ENCODE measurements at places on chromosomes 13 and 19.

GRCh38 chr19:29543381-29543780, 17.6 kb downstream of the VSTM2B start:
- DNase-seq: no peak

- DNase-seq: no peak
Measured at GRCh38 chr13:109151696-109152095, 522.3 kb downstream of the MYO16 start.

DNA sequence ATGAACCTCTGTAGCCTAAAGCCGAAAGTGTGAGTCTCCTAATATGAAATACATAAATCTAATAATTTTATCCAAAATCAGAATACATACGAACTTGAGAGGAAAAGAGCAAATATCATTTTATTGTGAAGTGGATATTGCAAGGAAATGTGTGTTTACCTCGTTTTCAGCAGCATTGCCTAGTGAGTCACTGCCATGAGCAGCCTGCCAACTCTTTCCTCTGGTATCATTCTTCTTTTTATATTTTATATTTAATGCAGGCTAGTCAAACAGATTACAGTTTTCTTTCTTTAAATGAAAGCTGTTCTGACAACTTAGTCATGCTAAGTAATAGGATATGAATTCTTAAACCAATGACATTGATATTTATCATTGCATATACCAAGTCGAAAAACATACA, 44.2 kb downstream of the EDNRB start:
- no peak for DNase-seq

DNA sequence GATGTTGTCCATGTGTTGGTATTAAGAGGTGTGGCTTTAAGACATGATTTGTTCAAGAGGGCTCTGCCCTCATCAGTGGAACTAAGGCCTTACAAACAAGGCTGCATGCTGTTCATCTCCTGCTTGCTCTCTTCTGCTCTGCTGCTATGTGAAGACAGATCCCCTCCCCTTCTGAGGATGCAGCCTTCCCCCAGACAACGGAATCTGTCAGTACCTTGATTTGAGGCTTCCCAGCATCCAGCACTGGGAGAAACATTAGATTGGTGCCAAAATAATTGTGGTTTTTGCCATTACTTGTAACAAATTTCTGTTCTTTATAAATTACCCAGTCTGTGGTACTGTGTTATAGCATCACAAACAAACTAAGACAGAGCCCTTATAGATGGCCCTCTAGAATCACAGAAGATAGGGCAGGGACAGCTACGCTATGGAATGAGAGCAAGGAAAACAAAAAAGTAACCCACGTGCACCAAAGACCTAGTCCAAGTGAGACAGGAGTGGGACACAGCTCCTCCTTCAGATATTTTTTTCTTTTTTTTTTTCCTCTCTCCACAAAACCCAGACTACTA, 151.5 kb upstream of the RXFP2 start:
- DNase-seq: no peak

- DNase-seq: no peak
Measured at GRCh38 chr13:101397742-101398141, 18.6 kb downstream of the NALCN start.

DNA sequence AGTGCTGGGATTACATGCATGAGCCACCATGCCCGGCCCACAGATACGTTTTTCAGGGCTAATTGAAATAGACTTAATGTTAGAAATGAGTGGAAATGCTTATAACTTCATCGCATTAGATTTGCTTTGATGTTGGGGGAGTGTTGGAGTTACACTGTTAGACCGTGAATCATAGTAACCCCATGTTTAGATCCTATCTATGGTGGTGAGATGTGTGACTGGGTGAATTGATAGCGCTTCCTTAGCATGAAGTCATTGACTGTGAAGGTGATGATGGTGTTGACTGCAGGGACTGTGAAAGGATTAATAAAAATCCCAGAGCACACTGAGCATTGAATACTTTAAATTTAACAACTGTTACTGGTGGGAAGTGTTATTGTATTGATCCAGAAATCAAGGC, 1.7 kb downstream of the ZNF264 start:
- DNase-seq: no peak

GRCh38 chr19:8681345-8682029, 17.1 kb downstream of the ACTL9 start:
- DNase-seq: no peak

DNA sequence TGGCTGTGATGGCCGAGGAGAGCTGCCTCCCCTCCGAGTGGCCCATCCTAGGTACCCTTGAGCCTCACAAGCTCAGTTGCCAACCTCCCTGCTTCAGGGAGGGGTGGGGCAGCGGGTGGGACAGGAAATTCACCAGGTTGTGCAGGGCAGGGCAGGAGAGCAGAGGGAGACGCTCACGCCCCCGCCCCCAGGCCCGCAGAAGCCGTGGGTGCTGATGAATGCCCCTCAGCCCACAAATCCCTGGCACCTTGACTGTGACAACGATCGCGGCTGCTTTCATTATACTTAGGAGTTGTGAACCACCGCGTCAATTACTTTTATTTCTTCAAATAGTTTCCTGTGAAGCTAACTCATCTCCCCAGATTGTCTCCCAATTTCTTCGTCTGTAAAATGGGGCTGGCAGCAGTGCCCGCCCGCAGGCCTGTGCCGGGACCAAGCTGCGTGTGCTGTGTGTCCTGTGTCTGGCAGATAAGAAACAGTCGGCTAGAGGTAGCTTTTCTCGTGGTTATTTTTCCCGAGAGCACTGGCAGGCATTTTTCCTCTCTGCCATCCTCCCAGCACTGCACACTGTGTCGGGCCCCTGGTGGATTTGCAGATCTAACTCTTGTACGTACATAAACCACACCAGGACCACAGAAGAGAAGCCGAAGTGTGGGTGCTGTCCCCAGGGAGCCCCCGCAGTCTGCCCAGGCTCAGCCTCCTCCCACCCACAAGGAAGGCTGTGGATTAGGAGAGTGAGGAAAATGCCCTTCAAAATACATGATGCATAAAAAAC, 7.9 kb upstream of the RASA3 start:
- DNase-seq: peak; percentile 39

DNA sequence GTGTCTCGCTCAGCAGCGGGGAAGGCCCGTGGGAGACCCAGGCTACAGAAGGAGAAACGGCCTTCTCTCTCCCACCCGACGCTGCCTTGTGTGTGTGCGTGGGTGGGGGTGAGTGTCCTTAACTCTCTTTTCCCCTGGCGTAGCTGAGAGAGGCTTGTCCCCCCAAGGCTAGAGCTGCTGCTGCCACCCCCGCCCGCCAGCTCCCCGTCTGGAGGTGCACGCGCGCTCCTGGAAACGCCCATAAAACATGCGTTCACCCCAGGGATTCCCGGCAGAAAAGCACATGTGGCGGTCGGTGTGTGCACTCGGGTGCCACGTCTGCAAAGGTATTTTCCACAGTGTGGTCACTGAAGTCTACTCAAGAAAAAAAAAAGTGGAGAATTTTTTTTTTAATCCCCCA, 36.1 kb downstream of the GADD45B start:
- DNase-seq: no peak

DNA sequence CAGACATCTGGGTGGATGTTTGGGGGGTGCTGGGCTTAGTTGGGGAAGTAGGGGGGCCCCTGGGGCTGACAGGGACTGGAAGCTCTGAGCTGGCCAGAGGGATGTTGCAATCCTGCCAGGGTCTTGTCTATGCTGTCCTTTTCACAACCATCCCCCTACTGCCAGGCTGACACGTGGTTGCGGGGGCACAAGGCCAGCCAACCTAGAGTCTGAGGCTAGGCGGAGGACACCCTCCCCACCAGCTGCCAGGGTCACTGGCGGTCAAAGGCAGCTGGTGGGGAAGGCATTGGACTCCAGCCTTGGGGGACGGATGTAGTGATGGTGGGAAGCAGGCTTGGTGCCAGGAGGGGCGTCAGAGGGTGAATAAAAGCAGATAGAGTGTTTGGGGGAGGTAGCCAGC, 1.6 kb upstream of the APOC1 start:
- no peak for DNase-seq

DNA sequence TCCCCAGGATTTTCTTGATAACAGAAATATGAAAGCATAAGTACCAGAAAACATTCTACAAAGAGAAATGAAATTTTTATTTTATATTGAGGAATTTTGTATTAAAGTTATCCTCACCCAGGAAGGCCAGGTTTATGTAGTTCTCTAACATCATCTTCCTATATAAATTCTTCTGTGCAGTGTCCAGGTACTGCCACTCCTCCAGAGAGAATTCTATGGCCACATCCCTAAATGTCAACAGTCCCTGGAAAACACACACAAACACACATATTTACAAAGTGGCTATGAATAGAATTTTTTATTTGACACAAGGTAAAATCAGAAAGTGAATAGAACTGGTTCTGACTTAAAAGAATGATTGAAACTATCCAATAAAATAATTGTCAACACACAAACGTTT, 110.5 kb upstream of the ZNF91 start:
- DNase-seq: no peak

DNA sequence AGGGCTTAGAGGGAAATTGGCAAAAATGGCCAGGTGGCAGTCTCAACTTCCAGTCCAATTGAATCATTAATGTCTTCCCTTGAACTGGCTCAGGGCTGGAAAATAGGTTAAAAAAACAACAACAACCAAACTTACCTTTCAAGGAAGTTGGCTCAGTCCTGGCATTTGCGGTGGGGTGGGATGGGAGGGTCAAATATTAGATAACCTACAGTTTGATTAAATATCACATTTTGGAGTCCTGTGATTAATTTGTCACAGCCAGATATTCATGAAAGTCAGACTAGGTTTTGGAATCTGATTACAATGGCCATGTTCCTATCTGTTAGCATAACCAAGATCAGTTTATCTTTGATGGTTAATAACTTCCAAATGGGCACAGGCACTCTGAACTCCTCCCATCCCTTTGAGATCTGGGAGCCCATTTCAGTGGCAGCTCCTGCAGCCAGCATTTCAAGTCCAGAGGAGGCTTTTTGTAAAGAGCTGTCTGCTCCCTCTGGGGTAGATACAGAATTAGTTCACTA, 7.8 kb upstream of the DZIP1 start:
- no peak for DNase-seq

DNA sequence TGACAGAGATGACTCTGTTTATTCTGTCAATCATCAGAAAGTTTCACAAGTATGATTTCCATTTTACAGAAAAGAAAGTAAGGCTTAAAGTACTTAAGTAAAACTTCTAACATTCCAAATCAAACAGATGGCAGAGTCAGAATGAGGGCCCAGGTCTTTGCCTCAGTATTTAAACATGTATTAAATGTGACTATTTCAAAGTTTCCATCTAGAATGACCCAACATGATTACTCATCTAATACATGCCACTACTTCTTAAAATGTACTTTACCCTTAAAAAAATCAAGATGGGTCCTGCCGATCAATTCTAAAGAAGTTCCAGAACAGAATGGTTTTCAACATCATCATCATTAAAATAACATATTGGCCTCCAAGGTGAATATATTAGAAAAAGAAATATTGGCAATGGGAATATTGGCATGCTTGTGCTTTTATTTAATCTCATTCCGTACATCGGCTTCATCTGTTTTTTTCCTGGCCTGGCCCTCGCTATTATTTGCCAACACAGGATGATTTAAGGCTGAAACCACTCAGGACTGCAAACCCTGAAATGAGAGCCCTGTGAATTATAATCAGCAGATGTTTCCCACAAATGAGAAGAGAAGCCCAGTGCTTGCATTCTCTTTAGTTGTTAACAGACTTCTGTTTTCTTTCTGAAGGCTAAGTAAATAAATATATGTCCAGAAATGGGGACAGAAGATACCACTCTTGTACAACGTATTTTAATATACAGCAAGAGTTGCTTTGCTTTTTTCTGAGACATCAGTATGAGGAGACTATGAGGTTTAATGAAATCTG, 340.0 kb downstream of the DNAJC15 start:
- DNase-seq: no peak

DNA sequence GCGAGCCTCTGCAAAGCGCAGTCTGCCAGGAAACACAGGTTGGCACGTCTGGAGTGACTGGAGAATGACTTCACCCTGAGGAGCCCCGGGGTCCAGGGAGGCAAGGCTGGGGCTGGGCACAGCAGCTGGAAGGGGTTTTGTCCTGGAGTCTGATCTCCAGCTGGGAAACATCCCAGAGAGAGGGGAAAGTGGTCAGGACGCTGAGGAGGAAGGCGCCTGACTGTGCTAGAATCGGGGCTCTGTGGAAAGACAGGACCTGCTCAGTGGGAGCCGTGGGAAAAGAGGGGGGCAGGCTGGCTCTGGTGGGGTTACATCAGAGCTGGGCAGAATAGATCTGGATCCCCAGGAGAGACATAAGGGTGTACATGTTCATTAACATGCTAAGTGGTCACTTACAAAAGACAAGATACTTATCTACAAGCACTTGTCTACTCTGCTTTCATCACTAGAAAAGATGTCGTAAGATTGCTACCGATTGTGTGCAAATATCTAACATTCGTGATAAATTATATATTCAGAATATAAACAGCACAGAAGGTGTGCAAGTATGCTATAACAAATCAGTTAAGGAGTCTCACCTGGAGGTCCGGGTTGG, 106.6 kb downstream of the COL4A1 start:
- no peak for DNase-seq

GRCh38 chr13:43433691-43434141, 353.1 kb downstream of the ENOX1 start:
- DNase-seq: no peak

DNA sequence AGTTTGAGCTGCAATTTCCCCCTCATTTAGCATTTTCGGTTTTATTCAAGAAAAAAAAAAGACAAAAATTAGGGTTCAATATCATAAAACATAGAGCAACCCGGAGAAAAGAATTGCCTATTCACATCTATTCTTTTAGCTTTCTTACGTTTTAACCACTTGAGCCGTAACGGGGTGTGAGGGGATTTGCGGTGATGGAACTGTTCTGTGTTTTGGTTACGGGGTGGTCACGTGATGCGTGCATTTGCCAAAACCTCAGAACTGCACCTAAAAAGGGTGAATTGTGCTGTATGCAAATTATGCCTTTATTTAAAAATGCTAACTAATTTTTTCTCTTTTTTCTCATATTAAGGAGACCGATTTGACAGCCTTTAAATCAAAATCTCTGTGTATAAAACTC, 22.1 kb downstream of the CLEC11A start:
- no peak for DNase-seq

DNA sequence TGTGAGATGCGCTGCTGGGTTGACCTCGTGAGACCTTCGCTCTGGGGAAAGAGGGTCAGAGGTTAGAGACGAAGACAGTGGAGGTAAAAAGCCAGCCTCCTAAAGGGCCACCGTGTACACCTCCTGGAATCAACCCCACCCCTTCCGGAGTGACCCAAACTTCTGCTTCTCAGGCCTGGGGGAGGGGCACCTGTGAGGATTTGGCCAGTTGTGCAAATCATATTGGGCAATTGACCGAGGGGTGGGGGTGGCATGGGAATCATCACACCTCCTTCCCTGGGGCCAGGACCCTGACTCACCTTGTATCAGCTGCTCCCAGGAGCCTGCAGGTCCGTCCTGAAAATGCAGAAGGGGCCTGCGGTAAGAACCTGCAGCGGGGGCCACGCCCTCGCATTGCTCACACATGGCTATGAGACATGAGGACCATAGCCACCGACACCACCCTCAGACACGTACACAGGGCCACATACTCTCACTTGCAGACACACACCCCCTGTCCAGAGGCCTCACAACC, 2.8 kb downstream of the TNFSF14 start:
- DNase-seq: no peak

All from stimulated activated CD4-positive, alpha-beta T cell treated with anti-CD3 and anti-CD28 coated beads, Interleukin-2, amount 100 ng/mL, for 24 hours (primary cell).